ENCODE measurements at places on chromosomes 11 and 22. TPM values are rescaled to one million over a fixed set of nuclear protein-coding genes. Genes with fewer than 3 reads are reported as not detected.
A peak's percentile ranks its signal among the peaks of the same experiment; 100 is the strongest.

Gene ANKRD49
- total RNA-seq = 44.9 TPM

Gene SCGB2A2
- total RNA-seq = not detected

Gene KCNJ1
- not detected for total RNA-seq

Gene MYBPC3
- total RNA-seq = 0.21 TPM

GRCh38 chr11:62108971-62109404 is 14.8 kb upstream of the INCENP start:
- no peak for DNase-seq
- H3K27me3 ChIP-seq = no peaks in the 10 kb centered on the region
- H3K4me3 ChIP-seq = no peak overlapping the region
- no peaks in the 10 kb centered on the region for H3K4me1 ChIP-seq
- H3K36me3 ChIP-seq = no peaks in the 10 kb centered on the region

GRCh38 chr22:16968218-16968595 is 39.8 kb downstream of the GAB4 start:
- H3K27ac ChIP-seq = no peak overlapping the region
- H3K36me3 ChIP-seq = no peaks in the 10 kb centered on the region
- H3K27me3 ChIP-seq = no peaks in the 10 kb centered on the region
- H3K4me3 ChIP-seq = no peak overlapping the region
- H3K4me1 ChIP-seq = peaks cover 10% of the 10 kb centered on the region

GRCh38 chr22:43946384-43946667 is 8.9 kb upstream of the SAMM50 start:
- H3K27ac ChIP-seq = no peak overlapping the region
- H3K4me3 ChIP-seq = no peak overlapping the region
- no peaks in the 10 kb centered on the region for H3K36me3 ChIP-seq
- H3K4me1 ChIP-seq = no peaks in the 10 kb centered on the region
- no peaks in the 10 kb centered on the region for H3K27me3 ChIP-seq

- no peaks in the 10 kb centered on the region for H3K36me3 ChIP-seq
- peaks cover 6% of the 10 kb centered on the region for H3K4me1 ChIP-seq
- DNase-seq = peak; percentile 66
- peak overlapping the region; percentile 94 for H3K27ac ChIP-seq
- H3K4me3 ChIP-seq = peak overlapping the region; percentile 75
- H3K27me3 ChIP-seq = no peaks in the 10 kb centered on the region
Observed at GRCh38 chr11:95068549-95068948, 1.8 kb downstream of the SRSF8 start.

DNA sequence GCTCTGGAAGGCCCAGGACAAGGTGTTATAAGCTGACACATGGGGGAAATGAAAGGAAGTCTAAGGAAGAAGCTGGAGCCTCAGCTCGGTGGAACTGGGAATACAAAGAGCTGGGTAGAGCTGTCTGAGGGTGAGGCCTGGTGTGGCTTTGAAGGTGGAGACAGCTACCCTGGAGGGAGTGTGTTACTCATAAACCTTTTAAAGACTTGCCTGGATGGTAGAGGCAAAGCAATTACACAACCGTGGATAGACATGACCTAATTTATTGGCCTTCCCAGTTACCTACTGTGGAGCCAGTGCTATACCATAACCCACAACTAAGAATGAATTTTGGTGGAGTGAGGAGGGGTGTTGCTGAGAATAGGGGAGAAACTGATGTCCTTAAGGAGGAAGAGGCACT is 22.6 kb downstream of the EXPH5 start:
- no peaks in the 10 kb centered on the region for H3K4me1 ChIP-seq
- DNase-seq = no peak
- H3K27me3 ChIP-seq = no peaks in the 10 kb centered on the region
- no peak overlapping the region for H3K4me3 ChIP-seq
- H3K27ac ChIP-seq = no peak overlapping the region

GRCh38 chr22:37243402-37244113 is 511 bp downstream of the RAC2 start:
- no peak for DNase-seq
- no peaks in the 10 kb centered on the region for H3K4me1 ChIP-seq
- H3K4me3 ChIP-seq = peak overlapping the region; percentile 33
- no peaks in the 10 kb centered on the region for H3K36me3 ChIP-seq
- no peak overlapping the region for H3K27ac ChIP-seq
- no peaks in the 10 kb centered on the region for H3K27me3 ChIP-seq

DNA sequence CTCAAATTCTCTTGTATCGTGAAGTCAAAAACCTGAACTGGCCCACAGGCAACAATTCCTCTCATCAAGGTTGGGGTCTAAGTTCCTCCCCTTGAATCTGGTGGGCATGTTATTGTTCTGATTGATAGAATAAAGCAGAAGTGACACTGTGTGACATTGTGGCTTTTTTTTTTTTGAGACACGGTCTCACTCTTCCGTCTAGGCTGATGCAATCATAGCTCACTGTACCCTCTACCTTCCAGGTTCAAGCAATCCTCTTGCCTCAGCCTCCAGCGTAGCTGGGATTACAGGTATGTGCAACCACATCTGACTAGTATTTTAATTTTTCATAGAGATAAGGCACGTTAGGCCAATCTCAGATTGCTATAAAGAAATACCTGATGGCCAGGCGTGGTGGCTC is 8.9 kb upstream of the PELI3 start:
- no peak overlapping the region for H3K4me3 ChIP-seq
- H3K36me3 ChIP-seq = no peaks in the 10 kb centered on the region
- DNase-seq = no peak
- H3K4me1 ChIP-seq = no peaks in the 10 kb centered on the region
- H3K27ac ChIP-seq = no peak overlapping the region

- no peak overlapping the region for H3K27ac ChIP-seq
- no peak overlapping the region for H3K4me3 ChIP-seq
- no peaks in the 10 kb centered on the region for H3K36me3 ChIP-seq
- H3K27me3 ChIP-seq = no peaks in the 10 kb centered on the region
- H3K4me1 ChIP-seq = no peaks in the 10 kb centered on the region
Observed at GRCh38 chr11:112579282-112579681, 318.6 kb upstream of the PLET1 start.

GRCh38 chr11:79236541-79236971 is 204.3 kb downstream of the TENM4 start:
- no peaks in the 10 kb centered on the region for H3K27me3 ChIP-seq
- no peaks in the 10 kb centered on the region for H3K36me3 ChIP-seq
- no peak for DNase-seq
- H3K27ac ChIP-seq = peak overlapping the region; percentile 25

- H3K27ac ChIP-seq = no peak overlapping the region
- H3K36me3 ChIP-seq = no peaks in the 10 kb centered on the region
- H3K4me3 ChIP-seq = no peak overlapping the region
- DNase-seq = no peak
- H3K4me1 ChIP-seq = peaks cover 8% of the 10 kb centered on the region
- H3K27me3 ChIP-seq = no peaks in the 10 kb centered on the region
Observed at GRCh38 chr22:37326726-37327125, 44.4 kb downstream of the CYTH4 start.

GRCh38 chr11:77410076-77410827 is 63.6 kb downstream of the PAK1 start:
- DNase-seq = no peak
- no peak overlapping the region for H3K27ac ChIP-seq
- no peak overlapping the region for H3K4me3 ChIP-seq
- no peaks in the 10 kb centered on the region for H3K36me3 ChIP-seq
- H3K27me3 ChIP-seq = no peaks in the 10 kb centered on the region

DNA sequence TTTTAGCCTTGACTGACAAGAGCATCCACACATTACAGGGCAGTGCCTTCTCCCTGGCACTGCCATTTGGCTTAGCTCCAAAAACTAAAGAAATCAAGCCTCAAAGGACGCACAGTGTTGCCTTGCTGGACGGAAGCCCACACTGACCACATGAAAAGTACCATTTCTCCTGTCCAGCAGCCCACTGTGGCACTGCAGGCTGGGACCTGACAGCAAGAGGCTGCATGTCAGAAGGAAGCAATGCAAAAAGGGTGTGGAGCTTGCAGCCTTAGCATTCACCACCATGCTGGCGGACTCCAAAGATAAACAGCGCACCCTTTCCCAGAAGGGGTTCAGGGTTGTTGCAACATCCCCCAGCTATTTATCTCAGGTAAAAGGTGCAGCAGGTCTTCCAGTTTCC is 109.3 kb upstream of the BMAL1 start:
- no peak overlapping the region for H3K4me3 ChIP-seq
- H3K36me3 ChIP-seq = no peaks in the 10 kb centered on the region
- no peak for DNase-seq
- H3K27ac ChIP-seq = no peak overlapping the region
- no peaks in the 10 kb centered on the region for H3K4me1 ChIP-seq
